Right lobe of liver (tissue), 6 donors: ENCODE measurements at places on chromosomes 12 and 14. TPM values are rescaled to one million over a fixed set of nuclear protein-coding genes. Genes with fewer than 3 reads are reported as not detected.

DNA sequence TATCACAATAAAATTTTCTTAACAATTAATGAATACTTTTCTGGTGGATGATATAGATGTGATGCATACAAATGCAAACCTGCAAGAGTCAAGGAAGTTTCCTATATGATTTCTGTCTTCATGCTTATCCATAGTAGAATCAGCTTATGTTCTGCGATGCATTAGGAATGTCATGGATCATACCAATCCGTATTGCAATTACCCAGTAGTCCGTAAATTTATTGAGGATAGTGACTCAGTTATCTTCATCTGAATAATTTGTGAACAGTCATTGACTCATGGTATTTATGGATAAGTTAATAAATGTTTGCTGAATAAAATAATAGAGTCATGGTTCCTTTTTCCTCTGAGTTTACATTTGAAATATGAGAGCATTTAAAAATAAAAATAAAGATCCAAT, 483.4 kb downstream of the LRFN5 start:
- H3K4me1 ChIP-seq, result no peaks in the 10 kb centered on the region
- H3K4me3 ChIP-seq, result no peak overlapping the region
- no peak for DNase-seq
- H3K27ac ChIP-seq, result no peak overlapping the region

- H3K4me1 ChIP-seq, result no peaks in the 10 kb centered on the region
- no peak for DNase-seq
- no peak overlapping the region for H3K4me3 ChIP-seq
- peaks cover 3% of the 10 kb centered on the region for H3K36me3 ChIP-seq
- H3K27ac ChIP-seq, result no peak overlapping the region
Measured at GRCh38 chr14:59331217-59331616, 134.0 kb downstream of the GPR135 start.

GRCh38 chr14:106187216-106187615, 660.8 kb downstream of the TMEM121 start:
- H3K27me3 ChIP-seq, result no peaks in the 10 kb centered on the region
- DNase-seq, result no peak
- no peak overlapping the region for H3K4me3 ChIP-seq
- no peaks in the 10 kb centered on the region for H3K36me3 ChIP-seq
- no peaks in the 10 kb centered on the region for H3K4me1 ChIP-seq

- no peaks in the 10 kb centered on the region for H3K36me3 ChIP-seq
- DNase-seq, result peak; percentile 26
- H3K4me3 ChIP-seq, result no peak overlapping the region
- H3K27me3 ChIP-seq, result no peaks in the 10 kb centered on the region
Measured at GRCh38 chr14:100350276-100350926, 27.3 kb downstream of the SLC25A47 start.

TMEM233 gene
- total RNA-seq, result 0.19 TPM
